ENCODE measurements at places on chromosomes 7 and 10.

GRCh38 chr7:66769833-66770512 is 29.4 kb downstream of the RABGEF1 start:
- no peak for DNase-seq

DNA sequence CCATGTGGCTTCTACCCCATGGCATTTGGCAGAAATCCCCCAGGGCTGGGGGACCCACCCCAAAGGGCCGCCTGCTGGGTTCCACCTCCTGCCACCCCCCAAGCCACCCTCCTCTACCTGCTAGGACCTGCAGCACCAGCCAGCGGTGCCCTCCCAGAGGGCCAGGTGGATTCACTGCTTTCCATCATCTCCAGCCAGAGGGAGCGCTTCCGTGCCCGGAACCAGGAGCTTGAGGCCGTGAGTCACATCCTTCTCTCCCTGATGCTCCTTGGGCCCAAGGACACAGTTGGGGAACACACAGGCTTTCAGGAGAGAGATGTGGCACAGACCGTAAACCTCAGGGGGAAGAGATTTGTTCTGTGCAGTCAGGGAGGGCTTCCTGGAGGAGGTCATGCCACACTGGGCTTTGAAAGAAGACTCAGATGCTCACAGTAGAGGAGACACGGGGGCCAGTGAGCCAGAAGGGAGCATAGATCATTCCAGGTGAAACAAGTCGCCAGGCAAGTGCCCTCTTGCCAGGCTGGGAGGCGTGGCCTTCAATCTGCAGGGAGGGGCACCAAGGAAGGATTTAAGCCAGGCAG is 11.5 kb upstream of the SH2B2 start:
- no peak for DNase-seq

GRCh38 chr7:26090927-26091519 is 61.0 kb upstream of the NFE2L3 start:
- no peak for DNase-seq

- no peak for DNase-seq
Observed at GRCh38 chr10:78079411-78079810, 45.7 kb downstream of the RPS24 start.

GRCh38 chr10:103911021-103911459 is 6.9 kb downstream of the STN1 start:
- no peak for DNase-seq

DNA sequence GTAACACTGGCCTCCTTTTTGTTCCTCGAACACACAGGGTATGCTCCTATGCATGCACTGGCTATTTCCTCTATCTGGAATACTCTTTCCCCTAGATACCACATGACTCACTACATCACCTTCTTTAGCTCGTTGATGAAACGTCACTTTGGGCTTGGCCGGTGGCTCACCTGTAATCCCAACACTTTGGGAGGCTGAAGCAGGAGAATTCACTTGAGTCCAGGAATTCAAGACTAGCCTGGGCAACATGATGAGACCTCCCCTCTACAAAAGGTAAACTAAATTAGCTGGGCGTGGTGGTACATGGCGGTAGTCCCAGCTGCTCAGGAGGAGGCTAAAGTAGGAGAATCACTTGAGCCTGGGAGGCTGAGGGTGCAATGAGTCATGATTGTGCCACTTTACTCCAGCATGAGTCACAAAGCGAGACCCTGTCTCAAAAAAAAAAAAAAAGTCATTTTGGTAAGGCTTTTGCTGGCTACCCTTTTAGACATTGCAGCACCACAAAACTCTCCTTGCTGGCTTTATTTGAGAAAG is 14.5 kb downstream of the ANKIB1 start:
- DNase-seq: no peak

- no peak for DNase-seq
Observed at GRCh38 chr7:111732923-111733322, 170.6 kb upstream of the IMMP2L start.

DNA sequence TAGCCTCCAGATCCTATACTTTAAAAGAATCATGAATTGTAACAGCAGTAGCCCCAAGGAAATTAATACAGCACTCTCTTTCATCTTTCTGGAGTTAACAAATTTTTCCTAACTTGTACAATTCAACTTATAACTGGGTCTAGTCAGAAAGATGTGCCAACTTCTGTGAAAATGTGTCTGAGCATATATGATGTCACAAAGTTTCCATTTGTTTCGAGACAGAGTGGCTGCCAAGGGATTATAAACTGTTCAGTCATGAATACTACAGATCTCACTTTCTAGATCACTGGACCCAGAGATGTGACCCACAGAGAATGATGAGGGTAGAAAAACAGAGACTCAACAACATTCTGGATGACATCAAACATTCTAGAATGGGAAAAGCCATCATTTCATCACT is 249.2 kb upstream of the PHF14 start:
- no peak for DNase-seq

Measured in right renal pelvis (tissue), 4 donors.